Bronchial epithelial cell (primary cell): ENCODE measurements at places on chromosomes 2 and 18. TPM values are rescaled to one million over a fixed set of nuclear protein-coding genes. Genes with fewer than 3 reads are reported as not detected.

The MYL12B gene
- total RNA-seq: 610 and 649 TPM in 2 replicates

- peak; percentile 34 for DNase-seq
Measured at GRCh38 chr2:161139098-161139987, 20.9 kb upstream of the TANK start.

DNA sequence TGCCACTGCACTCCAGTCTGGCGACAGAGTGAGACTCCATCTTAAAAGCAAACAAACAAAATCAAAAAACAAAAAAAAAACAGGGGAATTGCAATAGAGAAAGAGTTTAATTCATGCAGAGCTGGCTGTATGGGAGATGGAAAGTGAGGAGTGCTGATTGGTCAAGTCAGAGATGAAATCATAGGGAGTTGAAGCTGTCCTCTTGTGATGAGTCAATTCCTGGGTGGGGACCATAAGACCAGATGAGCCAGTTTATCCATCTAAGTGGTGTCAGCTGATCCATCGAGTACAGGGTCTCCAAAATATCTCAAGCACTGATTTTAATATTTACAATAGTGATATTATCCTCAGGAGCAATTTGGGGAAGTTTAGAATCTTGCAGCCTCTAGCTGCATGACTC, 45.3 kb downstream of the FRZB start:
- DNase-seq: peak; percentile 67

DNA sequence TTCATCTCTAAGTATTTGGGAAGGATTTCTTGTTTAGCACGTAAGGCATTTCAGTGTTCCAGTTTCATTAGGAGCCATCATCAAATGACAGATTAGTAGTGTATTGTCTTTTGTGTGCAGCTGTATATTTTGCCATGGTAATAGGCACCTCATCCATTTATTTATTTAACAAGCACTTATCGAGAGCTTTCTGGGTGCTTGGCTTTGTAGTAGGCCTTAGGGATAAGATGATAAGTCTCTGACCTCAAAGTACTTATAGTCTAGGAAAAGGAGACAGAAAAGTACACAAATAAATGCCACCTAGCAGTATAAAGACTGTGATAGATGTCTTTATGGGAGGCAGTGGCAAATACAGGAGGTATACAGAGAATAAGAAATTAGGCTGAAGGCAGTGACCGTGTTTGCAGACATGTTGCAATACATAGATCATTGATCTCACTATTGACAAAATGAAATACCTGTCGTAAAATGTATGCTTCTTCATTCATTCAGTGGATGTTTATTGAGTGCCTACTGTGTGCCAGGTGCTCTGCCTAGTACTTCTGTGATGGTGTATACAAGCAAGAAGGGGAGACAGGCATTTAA, 265.9 kb downstream of the SETBP1 start:
- DNase-seq: no peak

DNA sequence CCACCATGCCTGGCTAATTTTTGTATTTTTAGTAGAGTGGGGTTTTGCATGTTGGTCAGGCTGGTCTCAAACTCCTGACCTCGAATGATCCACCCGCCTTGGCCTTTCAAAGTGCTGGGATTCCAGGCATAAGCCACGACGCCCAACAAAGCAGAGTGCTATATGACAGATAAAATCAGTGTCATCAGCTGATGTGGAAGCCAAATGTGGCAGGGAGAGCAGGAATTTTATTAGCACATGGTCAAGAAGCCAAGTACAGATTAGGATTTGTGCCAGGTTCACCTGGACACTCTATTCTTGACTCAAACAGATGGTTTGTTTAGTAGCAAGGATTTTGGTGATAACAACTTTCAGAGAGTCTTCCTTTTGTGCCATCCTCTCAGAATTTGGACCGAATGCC, 62.7 kb downstream of the LCLAT1 start:
- no peak for DNase-seq

GRCh38 chr2:15819562-15820256, 120.6 kb upstream of the MYCN start:
- DNase-seq: no peak

- peak; percentile 87 for DNase-seq
Measured at GRCh38 chr2:180990337-180990736, 9.9 kb downstream of the UBE2E3 start.

- no peak for DNase-seq
Measured at GRCh38 chr2:157413326-157414035, 30.4 kb downstream of the CYTIP start.
